ENCODE measurements at places on chromosomes 2 and 18.

- DNase-seq = no peak
Observed at GRCh38 chr2:121492409-121492808, 38.3 kb upstream of the RNU4ATAC start.

- DNase-seq = peak; percentile 52
Observed at GRCh38 chr2:180707884-180708205, 272.6 kb upstream of the UBE2E3 start.

GRCh38 chr18:39796393-39796792 is 2158.6 kb upstream of the PIK3C3 start:
- DNase-seq = no peak

- DNase-seq = no peak
Observed at GRCh38 chr18:48829443-48830149, 121.2 kb downstream of the SMAD7 start.

GRCh38 chr2:31384771-31385276 is 29.7 kb downstream of the XDH start:
- DNase-seq = peak; percentile 80

DNA sequence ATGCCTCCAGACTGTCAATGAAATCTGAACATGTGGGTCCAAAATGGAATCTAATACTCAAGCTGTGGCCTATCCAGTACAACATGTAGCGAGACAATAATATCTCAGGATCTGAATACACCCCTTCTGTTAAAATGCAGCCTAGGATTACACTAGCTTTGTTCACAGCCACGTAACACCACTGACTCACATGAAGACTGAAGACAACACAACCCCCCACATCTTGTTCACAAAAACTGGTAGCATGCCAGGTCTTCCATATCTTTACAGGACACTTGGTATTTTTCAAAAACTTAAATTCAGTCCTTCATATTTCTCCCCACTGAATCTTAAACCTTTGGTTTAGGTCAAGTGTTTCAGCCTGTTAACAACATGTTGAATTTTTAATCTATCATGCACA is 84.2 kb downstream of the SLC8A1 start:
- DNase-seq = no peak

GRCh38 chr2:134549104-134549503 is 169.7 kb downstream of the TMEM163 start:
- DNase-seq = peak; percentile 2

GRCh38 chr2:14480120-14480519 is 152.4 kb upstream of the LRATD1 start:
- no peak for DNase-seq

- DNase-seq = peak; percentile 49
Observed at GRCh38 chr2:18762667-18763066, 173.3 kb upstream of the NT5C1B start.

GRCh38 chr18:31077878-31078277 is 24.3 kb downstream of the DSC2 start:
- no peak for DNase-seq

- DNase-seq = no peak
Observed at GRCh38 chr18:58168221-58168620, 124.2 kb downstream of the NEDD4L start.

GRCh38 chr2:156752042-156752441 is 315.9 kb downstream of the GPD2 start:
- DNase-seq = no peak

GRCh38 chr2:37550190-37550589 is 121.3 kb downstream of the CDC42EP3 start:
- no peak for DNase-seq

DNA sequence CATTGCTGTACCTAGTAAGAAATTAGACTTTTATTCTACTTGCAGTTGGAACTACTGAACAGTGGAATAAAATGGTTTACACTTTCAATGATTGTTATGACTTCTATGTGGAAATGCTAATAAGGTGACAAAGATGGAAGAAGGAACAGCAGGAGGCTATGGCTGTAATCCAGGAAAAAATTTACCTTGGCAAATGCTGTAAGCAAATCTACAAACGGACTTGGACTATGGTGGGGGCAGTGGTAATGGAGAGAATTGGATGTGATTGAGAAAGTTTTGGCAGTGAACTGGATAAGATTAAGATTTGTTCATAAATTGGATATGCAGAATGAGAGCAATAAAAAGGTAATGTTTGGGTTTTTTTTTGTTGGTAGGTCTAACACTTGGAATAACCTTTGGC is 111.0 kb upstream of the ERBB4 start:
- DNase-seq = no peak

DNA sequence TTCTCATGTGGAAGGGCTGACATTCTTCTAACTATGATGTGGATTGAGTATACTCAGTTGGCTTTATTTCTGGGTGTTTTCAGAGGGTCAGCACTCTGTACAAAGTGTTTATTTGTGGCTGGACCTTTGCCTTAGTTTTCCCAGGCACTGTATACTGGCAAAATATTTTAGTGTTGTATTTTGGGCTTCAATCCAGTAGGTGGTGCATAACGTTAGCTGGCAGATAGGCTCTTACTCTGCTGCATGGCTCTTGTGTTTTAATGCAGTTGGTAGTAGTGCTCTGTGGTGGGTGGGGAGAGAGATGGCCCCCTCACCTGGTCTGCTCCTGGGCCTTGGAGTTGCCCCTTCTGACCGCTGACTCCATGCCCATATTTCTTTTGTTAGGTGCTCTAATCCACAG is 75.6 kb upstream of the REG3A start:
- DNase-seq = no peak

- DNase-seq = no peak
Observed at GRCh38 chr2:130807659-130808385, 28.9 kb upstream of the ARHGEF4 start.

GRCh38 chr2:240468303-240469238 is 33.1 kb downstream of the GPC1 start:
- no peak for DNase-seq

DNA sequence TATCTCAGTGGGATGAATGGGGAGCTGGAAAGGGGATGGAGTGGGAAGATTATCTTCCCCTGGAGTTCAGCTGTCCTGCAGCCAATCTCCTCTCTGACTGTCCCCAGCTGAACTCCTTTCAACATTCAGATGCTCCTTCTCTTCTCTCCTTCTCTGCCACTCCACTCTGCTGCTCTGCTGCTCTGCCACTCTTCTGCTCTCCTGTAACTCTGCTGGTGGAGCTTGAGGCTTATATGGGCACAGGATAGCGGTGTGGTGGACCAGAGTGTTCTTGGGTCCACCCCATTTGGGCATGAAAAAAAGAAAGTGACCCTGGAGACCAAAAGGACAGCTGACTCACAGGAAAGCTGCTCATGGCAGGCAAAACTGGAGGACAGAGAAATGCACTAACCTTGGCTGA is 26.6 kb downstream of the FAHD2B start:
- DNase-seq = no peak

DNA sequence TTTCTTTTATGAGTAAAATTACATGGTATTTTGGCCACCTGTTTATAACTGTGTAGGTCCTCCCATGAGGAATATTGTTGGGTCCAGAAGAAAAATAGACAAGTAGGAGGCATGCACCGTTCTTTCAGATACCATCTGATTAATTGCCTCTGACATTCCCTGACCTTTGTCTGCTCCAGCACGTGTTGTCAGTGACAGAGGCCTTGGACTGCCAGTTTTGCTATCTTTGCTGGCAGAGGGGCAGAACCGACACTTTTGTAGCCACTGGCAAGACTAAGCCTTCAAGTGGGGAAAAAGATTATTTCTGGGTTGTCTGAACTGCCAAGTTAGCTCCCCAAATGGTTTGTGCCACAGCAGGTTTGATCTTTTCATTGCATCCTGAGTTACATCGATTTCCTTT is 276.9 kb downstream of the CAMKMT start:
- DNase-seq = no peak

GRCh38 chr2:206831442-206831995 is 66.1 kb downstream of the FASTKD2 start:
- DNase-seq = no peak

DNA sequence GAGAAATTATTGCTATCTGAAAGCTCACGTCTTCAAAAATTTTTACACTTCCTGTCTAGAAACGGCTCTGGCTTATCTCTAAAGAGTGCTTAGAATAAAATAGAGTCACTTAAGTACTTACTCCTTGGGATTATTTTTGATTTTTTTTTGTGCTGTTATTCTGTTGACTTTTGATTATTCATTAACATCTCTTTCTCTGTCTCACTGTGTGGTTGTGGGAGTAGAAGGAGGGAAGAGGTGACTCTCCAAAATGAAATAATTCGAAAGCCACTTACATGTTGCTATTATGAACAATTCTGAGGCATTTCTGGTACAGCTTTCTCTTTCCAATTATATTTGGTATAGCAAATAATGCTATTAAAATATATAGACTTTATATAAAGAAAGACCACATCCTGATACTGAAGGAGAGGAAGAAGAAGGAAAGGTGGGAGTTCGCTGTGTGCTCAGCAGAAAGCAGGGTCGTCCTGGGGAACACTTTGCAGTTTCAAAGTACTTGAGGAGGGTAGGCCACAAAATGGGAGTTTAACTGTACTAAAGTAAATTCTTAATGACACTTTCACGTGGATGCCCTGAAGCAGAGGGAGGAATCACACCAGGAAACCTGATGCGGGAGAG is 9.6 kb upstream of the MMADHC start:
- no peak for DNase-seq

DNA sequence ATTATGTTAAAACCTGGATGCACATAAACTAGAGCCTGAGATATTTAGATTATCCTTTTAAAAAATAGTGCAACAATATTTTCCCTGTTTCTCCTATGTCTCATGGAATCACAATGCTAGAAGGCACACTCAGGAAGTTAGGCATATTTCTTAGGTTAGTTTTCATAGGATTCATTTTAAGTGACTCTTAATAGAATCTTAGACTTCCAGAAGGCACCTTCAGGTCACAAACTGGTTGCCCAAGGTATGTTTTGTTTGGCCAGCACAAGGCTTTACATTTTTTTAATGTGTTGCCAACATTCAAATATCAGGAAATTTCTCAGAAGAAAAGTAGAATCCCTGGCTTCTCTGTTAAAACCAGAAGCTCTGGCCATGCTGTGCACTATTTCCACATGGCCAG is 129.3 kb downstream of the LNPK start:
- DNase-seq = peak; percentile 36

GRCh38 chr2:239381709-239382134 is 19.1 kb downstream of the HDAC4 start:
- no peak for DNase-seq

DNA sequence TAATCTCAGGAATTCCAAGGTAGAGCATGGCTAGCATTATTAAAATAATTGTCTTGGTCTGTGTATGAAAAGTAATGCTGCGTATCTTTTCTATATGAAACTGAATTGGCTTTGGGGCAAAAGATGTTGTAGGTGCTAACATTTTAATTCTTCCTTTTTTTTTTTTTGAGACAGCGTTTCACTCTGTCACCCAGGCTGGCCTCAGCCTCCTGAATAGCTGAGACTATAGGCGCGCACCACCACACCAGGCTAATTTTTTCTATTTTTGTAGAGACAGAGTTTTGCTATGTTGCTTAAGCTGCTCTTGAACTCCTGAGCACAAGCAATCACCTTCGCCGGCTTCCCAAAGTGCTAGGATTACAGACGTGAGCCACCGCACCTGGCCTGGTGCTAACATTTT is 172.6 kb upstream of the STON1 start:
- no peak for DNase-seq

- peak; percentile 91 for DNase-seq
Observed at GRCh38 chr2:174836377-174836994, 72.2 kb upstream of the CHRNA1 start.

DNA sequence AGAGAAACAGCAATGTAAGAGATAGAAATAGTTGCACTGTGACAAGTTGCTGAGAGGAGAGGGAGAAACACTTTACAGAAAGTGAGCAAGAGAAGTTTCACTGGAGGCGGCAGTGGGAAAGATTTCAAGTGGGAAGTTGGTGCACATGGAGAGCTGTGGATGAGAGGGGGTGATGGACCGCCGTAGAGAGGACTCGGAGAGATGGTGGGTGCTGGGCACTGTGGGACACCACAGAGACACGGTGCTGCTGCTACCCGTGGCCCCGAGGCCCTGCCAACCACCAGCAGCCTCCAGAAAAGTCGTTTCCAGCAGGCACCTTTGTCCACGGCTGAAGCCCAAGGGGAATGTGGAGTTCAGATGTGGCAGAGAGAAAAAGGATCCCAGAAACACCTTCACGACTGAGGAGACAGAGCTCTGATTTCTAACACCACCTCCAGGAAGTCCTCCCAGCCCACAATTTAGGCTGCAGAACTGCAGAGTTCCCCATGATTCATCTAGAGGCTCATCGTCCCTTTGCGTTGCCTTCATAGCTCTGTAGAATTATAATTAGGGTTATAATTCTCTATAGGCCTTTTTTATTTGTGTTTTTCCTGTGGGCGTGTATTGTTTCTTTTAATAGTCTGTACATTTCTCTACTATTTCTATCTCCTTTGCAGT is 15.9 kb upstream of the IGFBP2 start:
- no peak for DNase-seq

GRCh38 chr2:194166818-194167217 is 1490.2 kb upstream of the SLC39A10 start:
- DNase-seq = no peak

- no peak for DNase-seq
Observed at GRCh38 chr2:9110893-9111569, 95.6 kb upstream of the ASAP2 start.

GRCh38 chr2:212940816-212941215 is 210.6 kb downstream of the IKZF2 start:
- no peak for DNase-seq

GRCh38 chr2:160407393-160408172 is 86.0 kb downstream of the RBMS1 start:
- DNase-seq = no peak

- DNase-seq = no peak
Observed at GRCh38 chr2:3972377-3972776, 269.0 kb downstream of the DCDC2C start.

- no peak for DNase-seq
Observed at GRCh38 chr2:74560591-74560990, 6.1 kb downstream of the DOK1 start.

DNA sequence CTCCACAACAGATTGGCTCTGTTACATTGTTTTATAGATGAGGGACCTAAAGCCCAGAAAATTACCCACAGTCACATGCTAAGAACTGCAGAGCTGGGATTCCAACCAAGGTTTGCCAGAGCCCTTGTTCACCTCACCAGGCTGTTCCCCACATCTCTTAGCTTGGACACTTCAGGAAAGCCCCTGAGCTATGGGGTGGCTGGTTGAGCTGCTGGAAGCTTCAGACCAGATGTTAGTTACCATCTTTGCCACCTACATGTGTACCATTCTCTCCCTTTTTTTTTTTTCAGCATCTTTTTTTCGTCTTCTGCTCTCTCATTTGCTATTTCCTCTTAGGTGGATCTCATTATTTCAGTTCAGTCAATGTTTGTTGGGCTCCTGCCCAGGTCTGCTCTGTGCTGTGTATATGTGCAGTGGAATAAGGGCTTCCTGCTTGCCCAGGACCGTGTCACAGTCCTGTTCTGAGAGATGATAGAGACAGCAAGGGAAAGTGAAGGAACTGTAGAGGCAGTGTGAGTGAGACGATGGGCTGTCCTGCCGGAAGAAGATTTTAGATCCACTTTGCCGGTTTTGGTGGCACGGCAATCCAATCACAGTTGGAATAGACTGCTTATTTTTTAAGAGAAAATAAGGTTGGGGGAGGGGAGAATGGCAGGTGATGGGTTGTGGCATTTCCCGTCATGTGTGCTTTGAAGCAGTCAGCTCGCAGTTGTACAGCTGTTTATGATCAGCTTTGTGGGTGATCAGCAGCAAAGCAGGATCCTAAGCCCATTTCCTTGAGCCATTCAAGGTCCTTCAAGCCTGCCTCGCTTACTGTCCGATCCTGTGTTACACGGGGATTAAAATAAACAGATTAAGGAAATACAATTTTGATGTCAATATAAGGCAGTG is 152.6 kb downstream of the RTN4 start:
- no peak for DNase-seq

Measured in AG04449 (cell line).